ENCODE measurements at places on chromosomes 3 and 15. TPM values are rescaled to one million over a fixed set of nuclear protein-coding genes. Genes with fewer than 3 reads are reported as not detected.

- ATAC-seq, result no peak
These were observed 67.6 kb downstream of the SFMBT1 start for GRCh38 chr3:52978109-52978754.

- ATAC-seq, result no peak
These were observed 43.7 kb downstream of the BDH1 start for GRCh38 chr3:197511853-197512635.

- no peak for ATAC-seq
These were observed 33.2 kb upstream of the CADM2 start for GRCh38 chr3:84925571-84925970.

- ATAC-seq, result no peak
These were observed 66.5 kb upstream of the ARRDC4 start for GRCh38 chr15:97893967-97894366.

- no peak for ATAC-seq
These were observed 78.8 kb downstream of the CLDN11 start for GRCh38 chr3:170497207-170498095.

DNA sequence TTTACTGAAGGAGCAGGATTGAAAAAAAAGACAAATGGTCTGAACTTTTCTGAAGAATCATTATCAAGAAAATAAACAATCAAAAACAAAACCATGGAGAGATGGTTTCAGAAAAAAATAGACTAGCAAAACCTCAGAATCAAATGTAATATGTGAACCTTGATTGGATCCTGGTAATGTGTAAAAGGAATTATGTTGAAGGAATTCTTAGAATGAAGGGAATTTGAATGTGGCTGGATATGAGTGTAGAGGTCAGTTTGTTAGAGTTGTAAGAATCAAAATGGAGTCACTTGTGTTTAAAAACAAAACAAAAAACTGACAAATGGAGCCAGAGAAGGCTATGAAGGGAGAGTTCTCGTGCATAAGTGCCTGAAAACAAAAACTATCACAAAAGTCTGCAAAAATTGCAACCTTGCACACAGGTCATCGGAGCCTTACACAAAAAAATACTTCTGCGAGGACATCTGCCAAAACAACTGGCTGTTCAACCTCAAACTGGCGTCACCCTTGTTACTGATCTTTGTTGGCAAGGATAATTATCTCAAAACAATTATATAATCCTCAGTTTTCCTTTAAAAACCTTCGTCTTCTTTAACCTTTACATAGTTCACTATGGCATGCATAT is 19.1 kb upstream of the ATP13A3 start:
- no peak for ATAC-seq

DNA sequence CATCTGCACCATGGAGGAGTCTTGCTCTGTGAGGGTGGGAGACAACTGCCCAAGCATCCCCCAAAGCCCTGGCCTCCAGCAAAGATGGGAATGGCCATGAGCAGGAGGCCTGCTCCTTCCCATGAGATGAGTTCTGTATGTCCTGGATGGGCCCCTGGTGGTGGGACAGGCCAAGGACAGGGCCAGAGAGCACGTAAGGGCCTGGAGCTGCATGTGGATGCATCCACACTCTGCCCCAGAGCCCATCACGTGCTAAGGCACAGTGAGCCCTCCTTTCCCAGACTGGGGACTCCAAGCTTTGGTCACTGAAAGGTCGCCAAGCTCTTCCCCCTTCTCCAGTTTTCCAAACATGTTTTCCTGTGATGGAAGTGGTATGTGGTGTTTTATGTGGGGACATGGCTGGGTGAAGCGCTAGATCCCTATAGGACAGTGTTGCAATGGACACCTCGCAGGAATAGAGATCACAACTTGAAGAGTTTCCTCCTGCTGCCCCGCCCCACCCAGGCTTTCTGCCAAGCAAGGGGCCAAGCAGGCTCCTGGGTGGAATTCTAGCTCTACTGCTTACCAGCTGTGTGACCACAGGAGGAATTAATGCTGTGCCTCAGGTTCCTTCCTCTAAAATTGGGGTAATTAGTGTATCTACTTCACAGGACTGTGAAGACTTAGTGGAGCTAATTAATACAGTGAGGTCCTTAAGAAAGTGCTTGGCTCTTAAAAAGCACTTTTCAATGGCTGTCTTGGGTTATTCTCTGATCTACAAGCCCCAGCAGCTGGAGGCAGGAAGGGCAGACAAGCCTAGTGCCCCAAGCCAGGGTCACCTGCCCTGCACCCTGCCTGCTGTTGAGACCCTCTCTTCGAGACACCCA is 106.4 kb upstream of the RPL32 start:
- ATAC-seq, result peak; percentile 50

- no peak for ATAC-seq
These were observed 1016.6 kb downstream of the PLOD2 start for GRCh38 chr3:145144361-145144760.

- ATAC-seq, result peak; percentile 90
These were observed 188.2 kb downstream of the ATP10A start for GRCh38 chr15:25674913-25675312.

- ATAC-seq, result no peak
These were observed 107.2 kb downstream of the THRB start for GRCh38 chr3:24387493-24387892.

GRCh38 chr3:179977356-179977755 is 59.4 kb downstream of the PEX5L start:
- no peak for ATAC-seq

DNA sequence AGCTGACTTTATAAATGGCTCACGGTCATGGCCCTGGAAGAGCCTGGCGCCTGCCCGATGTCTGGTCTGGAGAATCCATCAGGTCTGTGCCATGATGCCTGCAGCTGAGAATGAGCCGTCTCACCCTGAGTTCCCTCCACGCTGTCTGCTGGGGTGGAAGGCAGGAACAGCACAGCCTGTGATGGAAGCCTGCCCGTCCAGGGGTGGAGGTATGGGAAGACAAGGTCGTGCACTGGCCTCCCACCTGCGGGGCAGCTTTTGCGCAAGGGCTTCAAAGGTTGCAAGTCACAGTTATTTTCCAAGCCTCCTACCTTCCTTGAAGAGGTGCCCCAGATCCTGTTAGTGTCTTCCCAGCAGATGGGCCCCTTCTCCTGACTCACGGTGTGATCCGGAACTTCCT is 275.5 kb downstream of the FAM43A start:
- no peak for ATAC-seq

- no peak for ATAC-seq
These were observed 24.0 kb downstream of the COPS2 start for GRCh38 chr15:49131403-49131802.

- ATAC-seq, result peak; percentile 50
These were observed 44.8 kb downstream of the GATM start for GRCh38 chr15:45333550-45333949.

DNA sequence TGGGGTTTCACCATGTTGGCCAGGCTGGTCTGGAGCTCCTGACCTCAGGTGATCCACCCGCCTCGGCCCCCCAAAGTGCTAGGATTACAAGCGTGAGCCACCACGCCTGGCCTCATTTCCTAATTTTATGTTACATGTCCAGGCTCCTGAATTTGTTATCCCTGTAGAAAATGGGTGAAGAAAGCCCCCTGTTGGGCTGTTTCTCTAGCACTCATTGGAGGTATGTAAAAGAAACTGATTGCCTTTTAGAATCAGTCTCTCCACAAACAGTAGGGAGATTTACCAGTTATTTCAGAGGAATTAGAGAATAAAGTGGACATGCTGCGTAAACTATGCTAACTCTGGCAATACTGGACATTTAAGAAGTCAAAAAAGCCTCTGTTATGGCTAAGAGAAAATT is 364.1 kb upstream of the TBL1XR1 start:
- ATAC-seq, result no peak

- no peak for ATAC-seq
These were observed 196.0 kb downstream of the DIPK2A start for GRCh38 chr3:144167634-144168033.

DNA sequence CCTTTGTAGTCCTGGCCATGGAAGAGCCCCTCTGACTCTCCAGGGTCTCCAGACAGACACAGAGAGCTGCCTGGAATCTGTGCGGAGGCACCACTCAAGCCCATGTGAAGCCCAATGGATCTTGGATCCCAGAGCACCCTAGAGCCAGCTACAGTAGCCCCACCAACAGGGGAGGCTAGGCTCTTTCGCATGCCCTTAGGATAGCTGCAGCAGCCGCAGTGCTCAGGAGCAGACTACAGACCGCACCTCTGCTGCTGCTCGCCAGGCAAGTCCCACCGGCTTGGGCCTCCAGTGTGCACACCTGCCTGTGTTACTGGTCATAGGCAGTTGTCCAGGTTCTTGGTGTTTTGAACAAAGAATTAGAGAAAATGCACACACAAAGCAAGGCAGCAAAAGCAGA is 131.6 kb downstream of the SPATA16 start:
- ATAC-seq, result no peak

DNA sequence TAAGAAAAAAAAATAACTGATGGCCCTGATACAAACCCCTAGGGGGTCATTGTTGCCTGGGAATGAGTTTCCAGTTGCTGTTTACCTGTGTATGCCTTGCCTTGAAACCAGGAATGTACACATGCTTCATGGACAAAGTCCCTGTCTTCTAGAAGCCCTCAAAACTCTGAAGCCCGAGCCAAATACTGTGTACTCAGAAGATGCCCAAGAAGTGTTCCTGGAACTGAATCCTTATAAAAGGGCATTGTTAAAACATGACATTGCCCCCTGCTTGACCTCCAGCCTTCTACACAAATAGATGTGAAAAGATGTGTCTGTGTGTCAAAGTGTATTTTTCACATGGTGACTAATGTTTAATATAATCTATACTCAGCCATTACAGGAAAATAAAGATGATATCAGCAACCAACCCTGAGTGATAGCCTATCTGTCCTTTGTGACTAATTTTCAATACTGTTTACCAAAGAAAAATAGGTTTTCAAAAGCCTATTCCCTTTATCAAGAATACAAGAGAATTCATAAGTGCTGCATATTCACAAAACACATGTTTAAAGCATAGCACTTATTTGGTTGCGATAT is 325.9 kb downstream of the MECOM start:
- ATAC-seq, result no peak

GRCh38 chr15:50390554-50391264 is 33.5 kb upstream of the USP8 start:
- ATAC-seq, result no peak

- no peak for ATAC-seq
These were observed 42.3 kb upstream of the STIMATE start for GRCh38 chr3:52939600-52939999.

DNA sequence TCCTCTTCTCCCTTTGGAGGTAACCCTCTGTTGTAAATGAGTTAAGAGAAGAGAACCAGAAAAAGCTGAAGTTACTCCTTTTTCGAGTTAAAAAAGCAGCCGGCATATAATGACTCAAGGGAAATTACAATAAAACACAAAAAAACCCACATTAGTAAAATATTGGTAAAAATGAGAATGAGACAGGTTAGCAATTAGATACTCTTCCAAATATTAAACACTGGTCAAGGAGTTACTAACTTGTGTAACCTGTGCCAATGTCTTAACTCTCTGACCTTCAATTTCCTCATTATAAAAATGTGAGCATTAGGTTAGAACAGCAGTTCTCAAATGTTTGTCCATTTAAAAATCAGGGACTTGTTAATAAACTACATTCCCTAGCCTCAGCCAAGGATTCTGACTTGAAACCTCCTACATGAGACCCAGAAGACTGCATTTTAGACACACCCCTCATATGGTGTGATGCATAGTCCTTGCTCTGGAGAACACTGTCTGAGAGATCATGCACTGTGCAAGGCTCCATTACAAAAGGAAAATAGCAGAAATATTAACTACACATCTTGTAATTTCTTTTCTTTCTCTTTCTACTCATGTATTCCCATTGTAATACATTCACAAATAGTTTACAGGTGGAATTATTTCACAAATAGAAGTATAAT is 42.7 kb upstream of the TOP2B start:
- ATAC-seq, result no peak

- no peak for ATAC-seq
These were observed 288.8 kb downstream of the ZBTB20 start for GRCh38 chr3:114858329-114858728.

GRCh38 chr15:77546050-77546501 is 86.6 kb downstream of the LINGO1 start:
- no peak for ATAC-seq

Gene ITIH1
- not detected for total RNA-seq

Gene TRPM1
- not detected for total RNA-seq

Gene GBE1
- total RNA-seq, result 23.3 TPM

Gene ZNF80
- total RNA-seq, result not detected

Gene AGBL1
- not detected for total RNA-seq

Gene ATP13A5
- total RNA-seq, result not detected

Gene STARD9
- 15.5 TPM for total RNA-seq

Gene TM2D3
- 38.2 TPM for total RNA-seq

Gene PCSK6
- 15.3 TPM for total RNA-seq

Gene C3orf22
- total RNA-seq, result not detected
